COLO829 (cell line): ENCODE measurements at places on chromosomes 3 and 15.

DNA sequence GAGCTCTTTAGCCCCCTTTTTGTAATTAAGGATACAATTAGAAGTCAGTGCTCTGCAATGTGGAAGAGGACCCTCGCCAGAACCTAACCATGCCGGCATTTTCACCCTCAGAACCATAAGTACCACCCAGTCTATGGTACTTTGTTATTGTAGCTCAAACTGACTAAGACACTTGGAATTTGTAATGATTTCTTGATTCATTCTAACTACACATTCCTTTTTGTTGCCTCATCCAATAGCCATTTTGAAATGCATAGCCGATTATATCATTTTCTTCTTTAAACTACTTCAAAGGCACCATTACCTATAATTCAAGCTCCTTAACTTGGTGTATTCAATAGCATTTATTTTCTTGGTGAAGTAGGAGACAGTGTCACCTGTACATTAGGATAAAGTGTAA, 61.4 kb downstream of the GLB1 start:
- no peak for DNase-seq

DNA sequence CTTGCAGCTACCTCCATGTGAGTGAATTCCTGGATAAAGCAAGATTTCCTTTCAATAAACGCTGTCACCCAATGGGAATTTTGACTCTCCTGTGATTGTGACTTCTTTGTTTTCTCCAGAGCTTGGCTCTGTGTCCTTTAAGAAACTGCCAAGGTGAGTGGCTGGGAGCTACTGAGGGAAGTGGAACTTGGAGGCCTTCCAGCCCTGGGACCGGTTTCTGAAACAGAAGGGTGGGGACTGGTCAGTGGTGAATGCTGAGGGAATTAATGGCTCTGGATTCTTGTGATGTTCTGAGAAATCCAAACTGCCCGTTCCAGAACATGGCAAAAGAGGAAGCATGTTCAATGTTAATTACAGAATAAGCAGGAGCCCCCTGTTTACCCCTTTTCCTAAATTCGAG, 41.1 kb upstream of the MYZAP start:
- no peak for DNase-seq

GRCh38 chr3:114078126-114078525, 21.6 kb downstream of the QTRT2 start:
- DNase-seq: no peak

GRCh38 chr3:186080849-186081438, 27.9 kb downstream of the ETV5 start:
- peak; percentile 87 for DNase-seq

DNA sequence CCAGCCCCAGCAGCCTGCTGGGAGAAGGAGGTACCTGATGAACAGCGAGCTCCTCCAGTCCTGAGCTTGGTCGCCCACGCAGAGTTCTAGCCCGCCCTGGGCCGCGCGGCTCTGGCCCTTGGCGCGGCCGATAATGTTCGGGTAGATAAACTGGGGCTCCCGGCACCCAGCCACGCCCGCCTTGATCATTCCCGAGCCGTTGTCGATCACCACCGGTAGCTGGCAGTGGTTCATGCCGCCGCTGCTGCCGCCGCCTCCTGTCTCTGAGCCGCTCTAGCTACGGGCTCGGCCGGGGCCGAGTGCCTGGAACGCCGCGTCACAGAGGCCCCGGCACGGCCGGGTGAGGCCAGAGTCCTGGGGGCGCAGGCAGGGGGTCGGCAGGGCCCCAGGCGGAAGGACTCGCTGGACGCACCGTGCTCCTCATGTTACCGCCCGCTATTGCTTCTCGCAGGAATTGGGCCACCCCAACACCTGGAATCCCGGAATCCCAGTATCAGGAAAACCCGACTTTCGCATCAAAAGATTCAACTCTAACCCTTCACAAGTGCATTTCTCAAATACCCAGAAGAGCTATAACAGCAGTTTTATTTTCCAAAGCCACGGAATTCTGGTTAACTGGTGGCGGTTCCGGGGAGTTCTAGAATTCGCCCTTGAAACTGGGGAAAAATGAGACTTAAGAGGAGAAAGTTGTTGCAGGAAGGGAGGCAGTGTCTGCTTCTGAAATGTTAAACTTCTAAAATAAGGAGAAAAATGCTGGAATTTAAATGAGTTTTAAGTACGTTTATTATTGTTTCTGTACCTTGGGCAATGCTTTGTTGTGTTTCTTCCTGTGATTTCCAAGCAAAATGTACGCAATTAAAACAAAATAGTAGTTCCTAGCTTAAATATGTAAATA, at the start of gene ACTRT3:
Gene ACTRT3, minus strand, starts transcription at position 275 of the 895 bp plus-strand sequence. Its CDS starts 41 bp downstream, at position 234.
- DNase-seq: peak; percentile 20

DNA sequence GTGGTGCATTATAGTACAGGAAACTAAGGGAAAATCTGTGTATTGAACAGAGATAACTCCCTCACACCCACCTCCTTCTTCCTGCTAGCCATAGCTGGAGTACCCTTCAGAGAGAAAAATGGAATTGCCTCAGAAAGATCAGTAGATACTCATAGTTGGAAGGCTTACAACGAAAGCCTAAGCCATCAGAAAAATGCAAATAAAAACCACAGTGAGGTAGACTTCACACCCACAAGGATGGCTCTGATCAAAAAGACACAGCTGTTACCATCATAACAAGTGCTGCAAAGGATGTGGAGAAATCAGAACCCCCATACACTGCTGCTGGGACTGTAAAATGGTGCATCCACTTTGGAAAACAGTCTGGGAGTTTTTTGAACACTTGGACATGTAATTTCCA, 7.4 kb upstream of the DLG1 start:
- no peak for DNase-seq

- no peak for DNase-seq
Measured at GRCh38 chr3:1456781-1457311, 364.0 kb downstream of the CNTN6 start.

DNA sequence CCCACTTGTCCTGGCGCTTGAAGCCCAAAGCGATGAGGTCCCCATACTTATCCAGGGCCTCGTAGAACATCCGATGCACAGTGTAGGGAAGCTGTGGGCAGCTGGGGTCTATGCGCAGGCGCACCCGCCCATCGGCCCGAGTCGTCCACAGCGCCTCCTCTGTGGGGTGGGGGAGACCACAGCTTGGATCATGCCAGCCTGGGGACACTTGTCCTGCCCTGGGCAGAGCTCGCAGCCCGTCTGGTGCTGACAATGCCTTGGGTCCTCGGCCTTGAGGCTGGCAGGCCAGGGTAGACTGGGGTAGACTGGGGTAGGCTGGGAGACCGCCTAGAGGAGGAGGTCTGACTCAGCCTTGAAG, 39.8 kb downstream of the ACSBG1 start:
- no peak for DNase-seq

GRCh38 chr15:52350423-52350822, 54.8 kb upstream of the MYO5C start:
- no peak for DNase-seq

- DNase-seq: no peak
Measured at GRCh38 chr3:41164777-41165176, 34.5 kb upstream of the CTNNB1 start.

- no peak for DNase-seq
Measured at GRCh38 chr3:139686624-139687023, 8.9 kb upstream of the NMNAT3 start.

- no peak for DNase-seq
Measured at GRCh38 chr3:21989341-21990042, 238.5 kb upstream of the ZNF385D start.

DNA sequence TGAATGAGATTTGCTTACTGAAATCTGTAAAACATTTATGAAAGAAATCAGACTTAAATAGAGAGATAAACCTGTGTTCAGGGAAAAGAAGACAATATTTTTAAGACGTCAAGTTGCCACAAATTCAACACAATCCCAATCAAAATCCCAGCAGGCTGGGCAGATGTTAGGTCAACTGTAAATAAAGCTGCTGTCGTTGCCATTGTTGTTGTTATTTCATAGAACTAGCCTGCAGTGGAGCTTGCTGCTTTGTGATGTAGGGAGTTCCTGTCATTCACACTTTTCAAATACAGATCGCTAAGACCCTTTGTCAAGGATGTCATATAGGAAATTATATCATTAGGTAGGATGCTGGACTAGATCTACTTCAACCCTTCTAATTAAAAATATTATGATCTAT, 123.1 kb downstream of the NEO1 start:
- DNase-seq: no peak
